ENCODE measurements at places on chromosomes 12 and 14. TPM values are rescaled to one million over a fixed set of nuclear protein-coding genes. Genes with fewer than 3 reads are reported as not detected.
A peak's percentile ranks its signal among the peaks of the same experiment; 100 is the strongest.

DNA sequence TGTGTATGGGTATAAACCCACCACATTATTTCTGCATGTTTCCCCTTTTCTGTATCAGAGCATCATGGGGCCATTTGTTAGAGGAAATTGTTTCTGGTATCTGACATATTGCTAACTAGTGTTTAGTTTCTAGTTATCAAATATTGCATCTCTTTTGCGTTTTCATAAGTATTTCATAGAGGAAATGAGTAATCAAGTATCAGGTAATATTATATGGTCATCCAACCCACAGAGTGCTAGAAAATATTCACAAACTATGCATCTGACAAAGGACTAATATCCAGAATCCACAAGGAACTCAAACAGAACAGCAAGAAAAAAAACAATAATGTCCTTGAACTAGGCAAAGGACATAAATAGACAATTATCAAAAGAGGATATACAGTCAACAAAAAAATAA, 258.9 kb upstream of the LRIG3 start:
- DNase-seq: no peak

- no peak for DNase-seq
Measured at GRCh38 chr12:71610031-71610795, 53.4 kb downstream of the ZFC3H1 start.

The PLEKHG7 gene
- not detected for total RNA-seq

GRCh38 chr12:98893675-98894411, 248.8 kb downstream of the APAF1 start:
- DNase-seq: no peak

GRCh38 chr12:116201908-116202307, 75.6 kb downstream of the MED13L start:
- DNase-seq: no peak

The SPX gene
- 0.07 TPM for total RNA-seq

DNA sequence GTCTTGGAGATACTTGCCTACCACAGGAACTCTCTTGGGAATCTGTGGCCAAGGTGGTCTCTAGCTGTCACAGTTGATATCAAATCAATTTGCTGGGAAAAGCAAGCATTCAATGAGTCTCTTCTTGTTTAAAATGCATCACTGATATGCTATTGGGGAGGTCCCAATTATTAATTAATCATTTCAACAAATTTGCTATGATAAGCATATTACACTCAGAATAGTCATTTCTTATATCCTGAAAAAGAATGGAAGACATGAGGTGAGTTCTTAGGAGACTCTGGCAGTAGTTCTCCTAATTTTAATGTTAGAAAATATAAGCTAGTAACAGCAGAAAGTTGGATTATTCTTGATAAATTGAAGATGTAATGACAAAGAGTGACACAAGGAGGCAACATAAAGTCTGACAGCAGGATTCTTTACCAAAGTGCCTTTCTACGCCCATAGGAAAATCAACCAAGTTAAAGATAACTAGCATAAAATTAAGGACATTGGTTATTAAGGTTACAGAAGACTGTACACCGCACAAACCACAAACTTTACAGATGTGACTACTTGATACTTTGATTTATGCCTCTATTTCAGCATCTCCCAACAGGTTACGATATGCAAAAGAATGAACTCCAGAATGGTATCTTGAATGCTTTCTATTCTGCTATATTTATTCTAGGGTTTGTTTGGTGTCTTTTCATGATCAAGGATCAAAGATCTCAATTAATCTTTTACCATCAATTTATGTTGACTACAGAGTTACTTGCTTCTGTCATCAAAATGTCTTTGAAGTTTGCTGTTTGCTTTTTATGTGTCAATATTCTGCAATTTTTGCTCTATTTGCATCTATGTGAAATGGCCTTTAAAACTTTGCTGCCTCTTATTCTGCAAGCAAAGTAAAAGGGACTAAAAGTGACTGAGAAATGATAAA, 349.6 kb upstream of the CLEC14A start:
- DNase-seq: peak; percentile 79

The PRKD1 gene
- 0.22 TPM for total RNA-seq

DNA sequence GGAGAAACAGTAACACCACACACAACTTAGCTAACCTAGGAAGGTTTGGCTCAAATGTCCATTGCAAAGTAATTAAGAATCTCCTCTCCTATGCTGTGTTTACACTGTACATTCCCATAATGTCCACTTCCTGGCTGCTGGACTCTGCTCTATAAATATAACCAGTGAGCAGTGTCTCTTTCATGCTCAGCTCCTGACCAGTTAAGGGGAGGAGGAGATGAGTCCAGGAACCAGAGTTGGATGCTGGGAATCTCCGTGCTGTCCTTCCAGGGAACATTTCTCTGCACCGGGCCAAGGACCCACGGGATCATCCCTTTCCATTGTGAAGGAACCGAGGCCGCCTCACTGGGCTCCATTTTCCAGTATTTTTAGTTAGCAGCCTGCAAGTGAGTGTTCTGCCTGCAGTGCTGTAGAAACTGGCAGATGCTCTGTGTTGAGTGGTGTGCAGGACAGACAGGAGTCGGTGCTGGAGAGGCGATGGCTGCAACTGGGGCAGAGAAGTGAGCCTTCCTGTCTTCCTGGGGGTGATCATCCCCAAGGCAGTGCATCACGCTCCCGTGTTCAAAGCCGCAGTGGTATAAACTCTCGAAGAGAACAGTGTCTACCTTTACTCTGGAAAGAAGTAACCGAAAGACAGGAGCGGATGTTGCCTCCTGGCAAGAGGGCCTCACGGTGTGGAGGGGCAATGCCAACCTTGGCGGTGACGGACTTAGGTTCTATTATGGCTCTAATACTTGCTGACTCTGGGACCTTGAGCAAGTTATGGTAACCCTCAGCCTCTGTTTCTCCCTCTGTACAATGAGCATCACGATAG, 195.5 kb downstream of the CACNA1C start:
- DNase-seq: peak; percentile 92

The ADCY4 gene
- not detected for total RNA-seq

The PTPRB gene
- not detected for total RNA-seq

The PLBD1 gene
- total RNA-seq: not detected

GRCh38 chr14:100755649-100756048, 29.0 kb downstream of the DLK1 start:
- DNase-seq: no peak

DNA sequence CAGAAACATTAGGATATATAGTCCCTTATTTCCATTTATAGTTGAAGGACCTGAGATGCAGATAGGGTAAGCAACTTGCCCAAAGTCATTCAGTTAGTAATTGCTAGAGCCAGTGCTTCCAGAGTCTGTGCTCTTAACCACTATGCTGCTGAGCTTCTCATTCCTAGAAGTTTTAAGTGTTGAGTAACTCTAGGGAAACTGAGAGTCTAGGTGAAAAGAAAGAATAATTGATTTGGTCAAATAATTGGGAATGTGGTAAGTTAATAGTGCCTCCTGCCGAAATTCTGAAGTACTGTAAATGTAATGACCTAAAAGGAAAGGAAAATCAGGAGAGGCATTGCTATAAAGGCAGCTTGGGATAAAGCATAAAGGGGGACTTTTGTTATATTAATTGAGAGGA, 14.1 kb downstream of the PYROXD1 start:
- no peak for DNase-seq

Measured in HepG2 (cell line).